Heart right ventricle (tissue), 16 donors: ENCODE measurements at places on chromosomes 3 and 15. TPM values are rescaled to one million over a fixed set of nuclear protein-coding genes. Genes with fewer than 3 reads are reported as not detected.

- H3K36me3 ChIP-seq: no peaks in the 10 kb centered on the region
- H3K27ac ChIP-seq: no peak overlapping the region
- no peaks in the 10 kb centered on the region for H3K4me1 ChIP-seq
- no peak overlapping the region for H3K4me3 ChIP-seq
- DNase-seq: no peak
Observed at GRCh38 chr3:172848910-172849309, 98.4 kb downstream of the ECT2 start.

DNA sequence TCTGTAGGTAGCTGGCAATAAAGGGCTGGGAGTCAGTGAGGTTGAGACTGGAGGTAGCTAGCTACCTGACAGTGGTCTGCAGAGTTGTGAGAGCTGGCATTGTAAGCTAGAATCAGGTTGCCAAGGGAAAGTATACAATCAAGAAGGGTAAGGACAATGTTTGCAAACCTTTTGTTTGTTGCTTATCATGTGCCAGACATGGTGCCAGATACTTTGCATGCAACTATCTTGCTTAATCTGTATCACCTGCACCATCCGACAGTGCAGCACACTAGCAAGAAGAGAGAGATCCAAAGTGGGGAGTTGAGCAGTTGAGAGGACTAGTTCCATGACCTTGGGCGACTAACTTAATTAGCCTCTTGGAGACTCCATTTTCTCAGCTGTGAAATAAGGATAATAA is 236.4 kb downstream of the PDCD6IP start:
- H3K4me3 ChIP-seq: no peak overlapping the region
- no peaks in the 10 kb centered on the region for H3K36me3 ChIP-seq

DNA sequence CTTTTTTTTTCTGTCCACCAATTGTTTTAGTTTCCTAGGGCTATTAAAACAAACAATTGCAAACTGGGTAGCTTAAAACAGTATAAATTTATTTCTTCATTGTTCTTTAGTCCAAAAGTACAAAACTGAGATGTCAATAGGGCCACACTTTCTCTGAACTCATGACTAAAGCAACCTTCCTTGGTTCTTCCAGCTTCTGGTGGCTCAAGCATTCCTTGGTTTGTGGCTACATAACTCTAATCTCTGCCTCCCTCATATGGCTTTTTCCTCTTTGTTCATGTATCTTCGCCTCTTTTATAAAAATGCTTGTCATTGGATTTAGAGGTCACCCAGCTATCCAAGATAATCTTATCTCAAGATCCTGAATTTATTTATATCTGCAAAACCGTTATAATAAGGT is 914.5 kb upstream of the EPHA6 start:
- no peak overlapping the region for H3K27ac ChIP-seq
- no peaks in the 10 kb centered on the region for H3K27me3 ChIP-seq
- H3K4me3 ChIP-seq: no peak overlapping the region
- H3K4me1 ChIP-seq: no peaks in the 10 kb centered on the region
- no peak for DNase-seq
- H3K36me3 ChIP-seq: no peaks in the 10 kb centered on the region

- no peak overlapping the region for H3K4me3 ChIP-seq
- peaks cover 15% of the 10 kb centered on the region for H3K4me1 ChIP-seq
- H3K27me3 ChIP-seq: no peaks in the 10 kb centered on the region
- H3K36me3 ChIP-seq: no peaks in the 10 kb centered on the region
Observed at GRCh38 chr3:123817413-123817812, 66.7 kb downstream of the MYLK start.

GRCh38 chr3:158777161-158777873 is 24.5 kb upstream of the MFSD1 start:
- DNase-seq: no peak
- no peaks in the 10 kb centered on the region for H3K4me1 ChIP-seq
- H3K4me3 ChIP-seq: no peak overlapping the region
- H3K36me3 ChIP-seq: no peaks in the 10 kb centered on the region
- no peak overlapping the region for H3K27ac ChIP-seq

- no peaks in the 10 kb centered on the region for H3K4me1 ChIP-seq
- H3K27ac ChIP-seq: no peak overlapping the region
- DNase-seq: no peak
- H3K27me3 ChIP-seq: no peaks in the 10 kb centered on the region
- H3K36me3 ChIP-seq: no peaks in the 10 kb centered on the region
- H3K4me3 ChIP-seq: no peak overlapping the region
Observed at GRCh38 chr3:80668600-80669294, 900.9 kb upstream of the ROBO1 start.

- no peak overlapping the region for H3K27ac ChIP-seq
- H3K4me1 ChIP-seq: peaks cover 16% of the 10 kb centered on the region
- no peaks in the 10 kb centered on the region for H3K36me3 ChIP-seq
- DNase-seq: no peak
- H3K27me3 ChIP-seq: no peaks in the 10 kb centered on the region
- no peak overlapping the region for H3K4me3 ChIP-seq
Observed at GRCh38 chr3:152047465-152047864, 174.0 kb downstream of the SUCNR1 start.

- H3K27ac ChIP-seq: no peak overlapping the region
- no peak overlapping the region for H3K4me3 ChIP-seq
- no peaks in the 10 kb centered on the region for H3K27me3 ChIP-seq
- DNase-seq: no peak
Observed at GRCh38 chr3:45612918-45613602, 18.5 kb downstream of the LIMD1 start.

- peaks cover 17% of the 10 kb centered on the region for H3K4me1 ChIP-seq
- H3K36me3 ChIP-seq: no peaks in the 10 kb centered on the region
- H3K27me3 ChIP-seq: no peaks in the 10 kb centered on the region
Observed at GRCh38 chr15:91627473-91628278, 225.8 kb upstream of the SLCO3A1 start.

DNA sequence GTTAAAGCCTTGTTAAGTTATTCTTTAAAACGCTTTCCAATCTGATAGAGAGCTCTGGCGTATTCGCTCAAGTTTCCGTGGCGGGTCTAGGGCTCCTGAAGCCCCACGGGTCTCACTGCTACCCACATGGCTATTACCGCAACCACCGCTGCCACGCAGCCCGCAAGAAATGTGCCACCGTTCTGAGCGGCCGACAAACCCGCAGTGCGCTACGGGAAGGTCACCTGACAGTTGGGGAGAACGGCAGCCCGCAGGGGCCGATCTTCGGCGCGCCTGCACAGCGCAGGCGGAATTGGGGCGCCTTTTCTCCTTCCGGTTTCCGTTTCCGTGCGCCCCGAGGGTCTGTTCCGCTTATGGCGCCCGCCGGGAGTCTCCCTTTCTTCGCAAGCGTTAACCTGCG is 76.6 kb upstream of the SNRPN start:
- H3K27ac ChIP-seq: no peak overlapping the region
- no peaks in the 10 kb centered on the region for H3K36me3 ChIP-seq
- no peaks in the 10 kb centered on the region for H3K4me1 ChIP-seq
- H3K4me3 ChIP-seq: peak overlapping the region; percentile 31
- DNase-seq: peak; percentile 28

GRCh38 chr15:44726568-44727484 is 9.5 kb upstream of the TRIM69 start:
- H3K36me3 ChIP-seq: peaks cover 7% of the 10 kb centered on the region
- peaks cover 38% of the 10 kb centered on the region for H3K4me1 ChIP-seq
- H3K27me3 ChIP-seq: no peaks in the 10 kb centered on the region
- no peak for DNase-seq
- peak overlapping the region; percentile 9 for H3K4me3 ChIP-seq

- H3K27ac ChIP-seq: no peak overlapping the region
- DNase-seq: no peak
- no peaks in the 10 kb centered on the region for H3K36me3 ChIP-seq
- peaks cover 21% of the 10 kb centered on the region for H3K27me3 ChIP-seq
- no peaks in the 10 kb centered on the region for H3K4me1 ChIP-seq
- H3K4me3 ChIP-seq: no peak overlapping the region
Observed at GRCh38 chr3:127158614-127159229, 34.2 kb upstream of the PRR23E start.

DNA sequence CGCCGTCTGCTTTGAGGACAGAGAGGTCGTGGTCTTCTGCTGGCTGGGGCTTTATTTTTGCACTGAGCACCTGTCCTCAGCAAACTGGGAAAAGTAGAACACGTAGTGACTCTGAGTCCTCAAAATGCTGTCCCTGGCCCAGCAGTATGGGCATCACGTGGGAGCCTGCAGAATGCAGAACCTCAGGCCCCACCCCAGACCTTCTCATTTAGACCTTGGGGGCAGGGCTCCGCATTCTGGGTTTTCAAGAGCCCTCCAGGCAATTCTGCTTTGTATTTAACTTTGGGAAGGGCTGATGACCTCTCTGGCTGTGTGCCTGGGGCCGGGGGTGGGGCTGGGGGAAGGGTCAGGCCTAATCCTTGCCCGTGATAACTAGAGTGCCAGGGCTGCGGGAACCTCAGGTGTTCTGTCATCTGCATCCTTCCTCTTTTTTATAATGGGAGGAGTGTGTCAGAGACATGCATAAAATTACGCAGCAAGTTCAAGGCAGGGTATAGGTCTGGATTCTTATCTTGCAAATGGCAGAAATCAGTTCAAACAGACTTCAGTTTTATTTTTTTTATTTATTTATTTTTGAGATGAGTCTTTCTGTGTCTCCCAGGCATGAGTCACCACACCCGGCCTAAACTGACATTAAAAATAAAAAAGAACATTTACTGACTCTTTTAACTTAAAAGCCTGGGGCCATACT is 11.1 kb downstream of the SLC6A6 start:
- DNase-seq: no peak
- H3K36me3 ChIP-seq: no peaks in the 10 kb centered on the region
- H3K27ac ChIP-seq: no peak overlapping the region
- no peak overlapping the region for H3K4me3 ChIP-seq
- no peaks in the 10 kb centered on the region for H3K27me3 ChIP-seq
- peaks cover 13% of the 10 kb centered on the region for H3K4me1 ChIP-seq

- no peak overlapping the region for H3K4me3 ChIP-seq
- H3K4me1 ChIP-seq: peaks cover 95% of the 10 kb centered on the region
- H3K36me3 ChIP-seq: no peaks in the 10 kb centered on the region
- H3K27ac ChIP-seq: peak overlapping the region; percentile 75
Observed at GRCh38 chr15:78069052-78069414, 8.5 kb downstream of the TBC1D2B start.

DNA sequence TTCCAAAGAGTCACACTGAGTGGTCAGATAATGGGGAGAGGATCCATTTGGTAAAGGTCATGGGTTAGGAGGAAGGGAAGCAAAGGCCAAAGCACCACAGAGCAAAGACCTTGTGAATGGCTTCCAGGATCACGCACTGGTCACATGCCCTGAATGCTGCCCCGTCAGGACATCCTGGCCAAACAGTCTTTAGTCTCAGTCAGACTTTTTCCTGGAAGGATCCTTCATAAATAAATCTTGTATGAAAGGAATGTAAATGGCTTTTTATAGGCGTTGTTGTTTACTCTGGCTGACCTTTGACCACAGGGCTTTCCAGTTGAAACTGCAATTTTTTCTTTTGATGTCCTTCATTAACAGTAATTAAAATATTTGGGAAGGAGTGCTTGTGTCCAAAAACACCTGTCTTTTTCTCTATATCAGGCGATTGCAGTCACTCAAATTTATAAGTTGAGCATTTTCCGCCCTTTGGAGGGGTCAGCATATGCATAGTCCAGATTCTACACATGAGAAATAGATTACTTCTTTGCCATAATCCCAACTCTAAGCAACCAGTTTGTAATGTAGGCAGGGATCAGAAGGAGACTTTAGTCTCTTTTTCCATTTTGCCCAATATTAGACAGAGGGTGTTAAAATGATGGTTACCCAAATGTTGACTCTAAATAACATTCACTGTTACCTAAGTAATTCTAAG is 48.4 kb downstream of the CHAC1 start:
- DNase-seq: no peak

DNA sequence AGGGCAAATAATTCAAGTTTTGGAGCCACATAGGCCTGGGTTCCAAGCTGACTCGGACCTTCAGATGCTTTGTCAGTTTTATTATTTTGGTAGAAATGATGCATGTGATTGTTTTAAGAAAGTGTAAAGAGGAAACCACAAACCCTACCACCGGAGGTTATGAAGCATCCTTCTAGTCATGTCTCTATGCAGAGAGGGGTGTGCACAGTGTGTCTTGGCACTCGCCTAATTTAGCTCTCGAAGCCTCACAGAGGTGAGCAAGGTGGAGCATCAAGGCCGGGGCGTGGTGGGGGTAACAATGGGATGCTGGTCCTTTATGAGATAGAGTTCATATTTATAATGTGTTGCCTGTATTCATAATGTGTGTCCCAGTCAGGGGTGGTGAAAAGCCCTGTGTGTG is 63.7 kb upstream of the SMAD6 start:
- H3K36me3 ChIP-seq: no peaks in the 10 kb centered on the region
- DNase-seq: no peak
- peaks cover 12% of the 10 kb centered on the region for H3K4me1 ChIP-seq
- no peak overlapping the region for H3K27ac ChIP-seq

- H3K4me1 ChIP-seq: no peaks in the 10 kb centered on the region
- no peaks in the 10 kb centered on the region for H3K36me3 ChIP-seq
- no peak overlapping the region for H3K4me3 ChIP-seq
- no peak for DNase-seq
- no peaks in the 10 kb centered on the region for H3K27me3 ChIP-seq
- H3K27ac ChIP-seq: no peak overlapping the region
Observed at GRCh38 chr3:7388026-7388425, 527.1 kb downstream of the GRM7 start.

- no peak for DNase-seq
- peaks cover 35% of the 10 kb centered on the region for H3K4me1 ChIP-seq
- no peak overlapping the region for H3K27ac ChIP-seq
- no peaks in the 10 kb centered on the region for H3K27me3 ChIP-seq
- no peak overlapping the region for H3K4me3 ChIP-seq
Observed at GRCh38 chr3:45106874-45107273, 39.3 kb downstream of the CDCP1 start.

GRCh38 chr15:43238671-43239131 is 17.9 kb upstream of the EPB42 start:
- H3K36me3 ChIP-seq: no peaks in the 10 kb centered on the region
- H3K27ac ChIP-seq: no peak overlapping the region
- DNase-seq: no peak
- no peak overlapping the region for H3K4me3 ChIP-seq

DNA sequence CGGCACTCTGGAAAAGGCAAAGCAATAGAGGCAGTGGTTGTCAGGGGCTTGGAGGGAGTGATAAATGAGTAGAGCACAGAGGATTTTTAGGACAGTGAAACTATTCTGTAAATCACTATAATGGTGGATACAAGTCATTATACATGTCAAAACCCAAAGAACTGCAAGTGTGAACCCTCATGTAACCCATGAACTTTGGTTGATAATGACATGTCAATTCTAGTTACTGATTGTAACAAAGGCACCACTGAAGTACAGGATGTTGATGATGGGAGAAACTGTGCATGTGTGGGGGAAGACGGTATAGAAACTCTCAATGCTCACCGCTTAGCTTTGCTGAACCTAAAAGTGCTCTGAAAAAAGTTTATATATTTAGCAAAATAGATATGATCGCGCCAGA is 36.0 kb downstream of the BTLA start:
- no peaks in the 10 kb centered on the region for H3K4me1 ChIP-seq
- no peaks in the 10 kb centered on the region for H3K27me3 ChIP-seq
- H3K4me3 ChIP-seq: no peak overlapping the region
- no peaks in the 10 kb centered on the region for H3K36me3 ChIP-seq

Gene CKMT1A
- polyA plus RNA-seq: 0.22 TPM

Gene ALPK3
- polyA plus RNA-seq: 110 TPM

Gene NCKIPSD
- 14.3 TPM for polyA plus RNA-seq

Gene PLOD2
- 13.7 TPM for polyA plus RNA-seq

Gene CYP8B1
- polyA plus RNA-seq: not detected

Gene TM4SF4
- polyA plus RNA-seq: not detected

Gene MRPS11
- 47.5 TPM for polyA plus RNA-seq

Gene ATP13A4
- 0.15 TPM for polyA plus RNA-seq

Gene TRIM69
- 25.2 TPM for polyA plus RNA-seq

Gene IGSF11
- 0.29 TPM for polyA plus RNA-seq

Gene VIPR1
- polyA plus RNA-seq: 8.3 TPM

Gene LARP6
- polyA plus RNA-seq: 34.8 TPM

Gene KIF15
- polyA plus RNA-seq: 0.32 TPM

Gene WHAMM
- polyA plus RNA-seq: 3.9 TPM

Gene GRIP2
- polyA plus RNA-seq: 7.4 TPM
